ENCODE measurements at places on chromosomes 12 and 14. TPM values are rescaled to one million over a fixed set of nuclear protein-coding genes. Genes with fewer than 3 reads are reported as not detected.

DNA sequence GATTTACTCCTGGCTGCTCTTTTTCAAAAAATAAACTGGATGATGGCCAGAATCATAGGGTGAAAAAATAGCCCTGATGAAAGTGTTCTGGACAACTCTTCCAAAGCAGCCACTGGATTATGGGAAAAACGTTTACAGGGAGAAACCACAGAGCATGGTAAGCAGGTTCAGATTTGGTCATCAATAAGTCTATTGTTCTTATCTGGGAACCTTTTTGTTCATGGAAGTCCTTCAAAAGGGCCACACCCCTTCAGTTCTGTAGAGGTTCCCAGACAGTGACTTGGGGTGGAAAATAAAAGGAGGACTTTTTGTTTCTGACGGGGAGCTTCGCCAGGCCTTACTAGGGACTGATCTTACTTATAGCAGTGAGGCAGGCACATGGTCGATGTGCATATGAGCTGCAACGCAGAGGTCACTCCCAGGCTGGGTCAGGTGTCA is 117.4 kb upstream of the SLC38A2 start:
- H3K27ac ChIP-seq: no peak overlapping the region
- H3K36me3 ChIP-seq: no peaks in the 10 kb centered on the region
- no peak overlapping the region for H3K4me3 ChIP-seq
- DNase-seq: no peak
- H3K4me1 ChIP-seq: peaks cover 11% of the 10 kb centered on the region
- no peaks in the 10 kb centered on the region for H3K27me3 ChIP-seq

KCNA5 gene
- 5.1 TPM for total RNA-seq

GRCh38 chr14:89473569-89473968 is 56.5 kb upstream of the FOXN3 start:
- no peak overlapping the region for H3K4me3 ChIP-seq
- no peak overlapping the region for H3K27ac ChIP-seq
- DNase-seq: no peak
- H3K4me1 ChIP-seq: no peaks in the 10 kb centered on the region

RNASE9 gene
- total RNA-seq: not detected

GRCh38 chr14:100476012-100476822 is 111.0 kb downstream of the BEGAIN start:
- H3K27me3 ChIP-seq: no peaks in the 10 kb centered on the region
- H3K27ac ChIP-seq: no peak overlapping the region
- no peaks in the 10 kb centered on the region for H3K4me1 ChIP-seq
- H3K4me3 ChIP-seq: no peak overlapping the region

GRCh38 chr12:76312315-76312714 is 35.9 kb downstream of the BBS10 start:
- no peak overlapping the region for H3K27ac ChIP-seq
- no peaks in the 10 kb centered on the region for H3K36me3 ChIP-seq
- no peaks in the 10 kb centered on the region for H3K4me1 ChIP-seq
- peak; percentile 37 for DNase-seq
- no peak overlapping the region for H3K4me3 ChIP-seq

DNA sequence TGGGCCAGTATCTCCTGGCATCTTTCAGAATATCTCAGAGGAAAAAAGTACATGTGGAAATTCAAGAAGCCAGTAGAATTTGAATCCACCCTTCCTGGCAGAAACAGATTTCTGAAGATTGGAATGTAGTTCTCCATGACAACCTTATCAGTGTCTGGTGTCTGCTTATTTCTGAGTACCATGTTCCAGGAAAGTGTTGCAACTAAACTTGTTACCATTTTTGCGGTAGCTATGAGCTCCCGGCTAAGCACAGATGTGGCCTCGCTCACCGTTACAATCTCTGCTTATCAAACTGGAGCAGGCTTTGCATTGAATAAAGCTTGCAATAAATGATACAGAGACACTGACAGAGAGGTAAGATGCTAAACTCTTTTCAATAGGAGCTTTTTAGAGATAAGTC is 13.0 kb upstream of the ITPR2 start:
- H3K4me1 ChIP-seq: peaks cover 20% of the 10 kb centered on the region
- peak overlapping the region; percentile 33 for H3K27ac ChIP-seq
- no peak overlapping the region for H3K4me3 ChIP-seq

DNA sequence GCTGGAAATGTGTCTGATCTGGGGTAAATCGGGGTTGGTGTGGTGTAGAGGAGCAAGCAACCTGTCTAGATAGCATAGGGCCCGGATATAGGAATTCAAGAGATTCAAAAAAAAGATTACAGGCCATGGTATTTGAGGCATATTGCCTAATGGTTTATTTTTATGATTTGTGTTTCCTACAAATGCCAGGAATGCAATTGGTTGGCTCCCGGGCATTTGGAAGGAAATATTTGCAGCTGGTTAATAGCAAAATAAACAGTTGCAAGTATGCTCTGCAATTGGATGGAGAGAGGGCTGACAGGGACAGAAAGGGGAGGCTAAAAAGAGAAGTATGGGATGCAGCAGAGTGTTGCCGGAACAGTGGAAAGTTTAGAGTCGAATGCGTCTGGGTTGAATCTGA is 315.6 kb upstream of the ATP2B1 start:
- H3K4me3 ChIP-seq: no peak overlapping the region
- no peak overlapping the region for H3K27ac ChIP-seq
- DNase-seq: no peak
- no peaks in the 10 kb centered on the region for H3K4me1 ChIP-seq
- no peaks in the 10 kb centered on the region for H3K36me3 ChIP-seq
